ENCODE measurements at places on chromosomes 2 and 18.

GRCh38 chr18:28040716-28041115 lies 136.2 kb downstream of the CDH2 start:
- DNase-seq = no peak

DNA sequence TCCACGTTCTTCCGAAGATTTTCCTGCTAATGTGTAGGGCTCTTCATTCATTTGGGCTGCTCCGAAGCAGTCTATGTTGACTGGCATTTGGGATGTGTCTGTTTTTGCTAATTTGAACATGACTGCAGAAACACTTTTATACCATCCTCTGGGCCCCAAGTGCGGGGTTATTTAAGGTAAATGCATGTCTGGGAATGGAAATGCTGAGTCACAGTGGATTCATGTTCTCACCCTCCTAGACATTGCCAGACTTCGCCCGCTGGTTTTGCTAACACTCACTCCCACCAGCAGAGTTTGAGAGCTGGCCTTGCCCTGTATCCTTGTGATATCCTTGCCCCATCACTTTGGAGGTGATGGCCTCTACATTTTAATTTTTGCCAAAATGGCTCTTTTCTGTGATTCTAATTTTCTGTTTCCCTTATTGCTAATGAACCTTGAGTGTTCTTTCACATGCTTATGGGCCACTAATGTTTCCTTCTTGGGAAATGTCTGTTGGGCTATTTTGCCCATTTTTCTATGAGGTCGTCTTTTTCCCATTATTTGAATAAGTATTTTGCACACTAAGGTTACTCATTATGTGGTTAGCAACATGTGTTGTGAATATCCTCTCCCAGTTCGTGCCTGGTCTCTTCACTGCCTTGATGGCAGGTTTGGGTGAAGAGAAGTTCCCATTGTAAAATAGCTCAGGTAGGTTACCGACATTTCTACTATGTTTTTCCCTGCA lies 204.1 kb downstream of the GLI2 start:
- DNase-seq = no peak

GRCh38 chr2:27752551-27753237 lies 18.8 kb upstream of the MRPL33 start:
- DNase-seq = no peak

GRCh38 chr2:214837466-214837865 lies 28.0 kb upstream of the BARD1 start:
- no peak for DNase-seq

DNA sequence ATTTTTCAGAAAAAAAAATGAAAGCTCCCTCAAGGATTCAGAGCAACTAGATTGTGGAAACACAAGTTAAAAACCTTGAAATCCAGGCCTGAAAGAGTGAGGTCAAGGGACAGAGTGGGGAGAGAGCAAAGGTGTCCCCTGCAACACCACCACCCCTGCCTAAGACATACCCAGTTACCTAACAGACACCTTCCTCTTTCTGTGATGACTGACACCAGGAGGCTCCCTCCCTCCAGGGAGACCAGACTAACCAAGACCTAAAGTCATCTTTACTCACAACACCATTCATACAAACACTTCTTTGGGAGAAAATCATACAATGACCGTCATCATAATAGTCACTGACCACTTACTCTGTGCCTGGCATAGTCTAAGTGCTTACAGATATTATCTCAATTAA lies 151.8 kb upstream of the NABP1 start:
- DNase-seq = no peak

GRCh38 chr2:186347472-186347871 lies 138.6 kb upstream of the ZC3H15 start:
- no peak for DNase-seq

- no peak for DNase-seq
Measured at GRCh38 chr2:120260736-120261135, 8.1 kb downstream of the RALB start.

DNA sequence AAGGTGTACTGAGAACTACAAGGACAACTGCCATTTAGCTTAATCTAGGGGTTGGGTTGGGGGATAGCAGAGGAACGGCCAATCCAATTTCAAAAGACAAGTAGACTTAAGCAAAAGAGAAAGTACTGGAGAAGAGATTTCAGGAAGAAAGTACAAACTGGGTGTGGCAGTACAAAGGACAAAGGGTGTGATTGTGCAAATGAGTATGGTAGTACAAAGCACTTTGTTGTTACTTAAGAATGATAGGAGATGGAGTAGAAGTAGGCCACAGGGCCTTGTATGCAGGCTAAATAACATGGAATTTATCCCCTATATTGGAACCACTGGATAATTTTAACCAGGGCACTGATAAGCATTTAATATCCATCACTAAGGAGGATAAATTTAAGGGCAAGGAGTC lies 4.7 kb upstream of the ORC2 start:
- no peak for DNase-seq

- no peak for DNase-seq
Measured at GRCh38 chr2:172091761-172092566, 6.7 kb downstream of the DLX1 start.

- DNase-seq = no peak
Measured at GRCh38 chr2:219439506-219439905, 4.9 kb downstream of the SPEG start.

- DNase-seq = no peak
Measured at GRCh38 chr18:23684515-23685197, 4.6 kb upstream of the LAMA3 start.

DNA sequence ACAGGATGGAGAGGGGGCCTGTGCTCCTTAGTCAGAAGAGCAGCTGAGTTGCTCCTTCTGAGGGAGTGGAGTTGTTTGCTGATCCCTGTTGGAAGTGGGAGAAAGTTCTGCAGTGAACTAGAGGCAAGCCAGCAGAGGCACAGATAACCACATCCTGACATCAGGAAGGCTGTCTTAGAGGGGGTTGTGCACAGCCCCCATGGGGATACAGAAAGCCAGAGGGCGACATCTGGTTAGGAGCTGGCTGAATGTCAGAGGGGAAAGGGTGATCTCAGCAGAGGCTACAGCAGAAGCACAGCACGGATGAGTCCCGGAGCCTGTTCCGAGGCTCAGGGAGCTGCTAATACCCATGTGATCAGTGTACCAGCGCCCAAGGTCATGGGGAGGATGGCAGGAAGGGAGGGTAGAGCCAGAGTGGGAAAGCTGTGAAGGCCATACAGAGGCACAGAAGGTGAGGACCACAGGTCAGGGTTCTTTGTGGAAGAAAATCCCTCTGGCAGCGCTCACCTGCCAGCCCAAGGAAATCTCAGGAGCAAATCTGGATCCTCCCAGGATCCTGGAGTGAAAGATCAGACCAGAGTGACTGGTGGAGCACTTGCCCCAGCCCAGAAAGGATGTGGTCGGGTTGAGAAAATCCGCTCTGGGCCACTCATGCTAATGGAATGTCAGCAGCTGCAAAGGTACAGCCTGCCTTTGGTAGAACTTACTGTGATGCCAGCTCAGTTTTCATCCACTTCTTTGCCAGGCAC lies 111.8 kb downstream of the STPG4 start:
- DNase-seq = no peak

- no peak for DNase-seq
Measured at GRCh38 chr2:31263636-31264190, 29.8 kb downstream of the EHD3 start.

DNA sequence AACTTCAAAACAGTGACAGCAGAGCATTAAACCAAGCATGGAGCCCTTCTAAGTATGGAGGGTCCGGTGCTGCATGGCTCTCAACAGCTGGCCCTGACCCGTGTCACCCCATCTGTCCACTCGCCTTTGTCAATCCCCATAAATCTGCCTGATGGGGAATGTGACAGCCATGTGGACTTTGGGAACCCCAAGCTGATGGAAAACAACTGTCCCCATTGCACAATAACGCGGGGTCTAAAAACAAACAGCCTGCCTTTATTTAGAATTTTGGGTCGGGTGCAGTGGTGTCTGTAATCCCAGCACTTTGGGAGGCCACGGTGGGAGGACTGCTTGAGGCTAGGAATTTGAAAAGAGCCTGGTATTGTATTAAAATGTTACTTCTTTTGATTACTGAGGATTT lies 17.1 kb upstream of the THADA start:
- DNase-seq = no peak

DNA sequence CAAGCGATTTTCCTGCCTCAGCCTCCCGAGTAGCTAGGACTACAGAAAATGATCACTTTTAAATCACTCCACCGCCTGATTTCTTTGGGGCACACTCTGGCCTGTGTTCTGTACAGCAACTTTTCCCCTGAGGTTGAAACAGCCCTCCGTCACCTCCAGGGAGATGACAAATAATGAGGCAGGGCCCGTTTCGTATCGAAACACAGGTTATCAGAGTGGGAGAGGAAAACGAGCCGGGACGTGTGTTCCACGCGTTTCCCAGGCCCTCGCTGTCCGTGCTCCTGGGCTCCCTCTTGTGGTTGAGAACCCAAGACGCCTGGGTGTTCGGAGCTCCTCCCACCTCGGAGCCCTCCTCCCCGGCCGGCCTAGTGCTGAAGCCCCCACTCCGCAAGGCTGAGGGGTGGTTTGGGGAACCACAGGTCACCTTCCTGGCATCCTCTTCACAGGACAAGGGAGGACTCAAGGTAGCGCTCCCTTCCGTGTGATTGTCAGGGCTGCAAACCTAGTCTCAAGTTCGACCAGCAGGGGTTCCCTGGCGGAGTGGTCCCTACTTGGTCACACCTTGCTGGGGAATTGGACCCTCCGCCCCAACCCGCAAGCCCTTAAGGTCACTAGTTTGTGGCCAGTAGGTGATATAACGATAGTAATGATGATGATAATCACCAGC lies 12.8 kb downstream of the ATP6V1B1 start:
- DNase-seq = peak; percentile 65

- no peak for DNase-seq
Measured at GRCh38 chr2:128661311-128661710, 342.6 kb upstream of the HS6ST1 start.

DNA sequence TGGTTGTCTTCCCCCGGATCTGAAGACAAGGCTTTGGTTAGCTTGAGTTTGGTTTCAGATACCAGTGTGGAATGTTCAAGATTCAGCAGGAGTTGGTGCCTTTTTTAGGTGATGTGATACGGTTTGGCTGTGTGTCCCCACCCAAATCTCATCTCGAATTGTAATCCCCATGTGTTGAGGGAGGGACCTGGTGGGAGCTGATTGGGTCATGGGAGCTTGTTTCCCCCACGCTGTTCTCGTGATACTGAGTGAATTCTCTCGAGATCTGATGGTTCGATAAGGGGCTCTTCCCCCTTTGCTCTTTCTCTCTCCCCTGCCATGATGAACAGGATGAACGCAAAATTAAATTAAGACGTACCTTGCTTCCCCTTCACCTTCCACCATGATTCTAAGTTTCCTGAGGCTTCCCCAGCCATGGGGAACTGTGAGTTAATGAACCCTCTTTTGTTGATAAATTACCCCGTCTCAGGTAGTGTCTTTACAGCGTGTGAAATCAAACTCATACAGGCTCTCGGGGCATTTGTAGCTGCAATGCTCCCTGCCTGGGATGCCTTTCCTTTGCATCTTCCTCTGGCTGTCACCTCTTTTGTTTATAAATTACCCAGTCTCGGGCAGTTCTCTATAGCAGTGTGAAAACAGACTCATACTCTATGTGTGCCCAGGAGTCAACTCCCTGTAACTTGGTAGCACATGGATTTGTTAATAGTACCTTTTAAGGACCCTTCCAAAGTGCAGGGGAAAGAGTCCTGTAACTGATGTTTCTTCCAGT lies 21.3 kb downstream of the PDCD1 start:
- no peak for DNase-seq

DNA sequence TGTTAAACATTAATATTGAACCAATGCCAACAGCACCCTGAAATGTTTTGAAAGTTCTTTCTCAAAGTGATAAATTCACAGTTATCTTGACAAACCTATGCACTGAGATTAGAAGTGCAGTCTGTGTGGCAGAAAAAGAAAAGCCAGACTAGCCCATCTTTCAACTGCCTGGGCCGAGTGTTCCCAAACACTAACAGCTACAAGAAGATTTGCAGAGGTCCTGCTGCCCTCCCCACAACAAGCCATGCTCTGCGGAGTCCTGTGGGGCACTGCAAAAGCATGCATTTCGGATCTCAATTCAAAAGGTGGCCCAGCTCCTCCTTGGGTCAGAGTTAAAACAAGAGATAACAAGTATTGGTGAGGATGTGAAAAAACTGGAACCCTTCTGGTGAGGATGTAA lies 208.4 kb upstream of the TMEM200C start:
- no peak for DNase-seq

DNA sequence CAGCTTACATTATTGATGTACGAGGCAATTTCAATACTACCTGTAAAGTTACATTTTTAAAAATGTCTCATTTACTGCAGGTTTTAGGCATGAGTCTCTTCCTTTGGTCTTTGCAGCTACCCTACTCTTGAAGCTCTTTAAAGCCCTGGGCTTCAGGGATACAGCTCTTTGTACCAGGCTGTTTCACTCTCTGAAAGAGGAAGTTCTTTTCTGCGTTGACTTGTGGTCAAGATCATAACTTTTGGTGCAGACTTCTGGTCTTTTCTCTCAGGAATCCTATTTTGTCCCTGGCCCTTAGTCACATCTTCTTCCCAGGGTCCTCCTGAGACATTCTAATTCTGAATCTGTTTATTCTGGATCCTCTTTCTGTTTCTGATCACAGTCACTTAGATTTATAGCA lies 16.6 kb upstream of the HRH4 start:
- DNase-seq = no peak

DNA sequence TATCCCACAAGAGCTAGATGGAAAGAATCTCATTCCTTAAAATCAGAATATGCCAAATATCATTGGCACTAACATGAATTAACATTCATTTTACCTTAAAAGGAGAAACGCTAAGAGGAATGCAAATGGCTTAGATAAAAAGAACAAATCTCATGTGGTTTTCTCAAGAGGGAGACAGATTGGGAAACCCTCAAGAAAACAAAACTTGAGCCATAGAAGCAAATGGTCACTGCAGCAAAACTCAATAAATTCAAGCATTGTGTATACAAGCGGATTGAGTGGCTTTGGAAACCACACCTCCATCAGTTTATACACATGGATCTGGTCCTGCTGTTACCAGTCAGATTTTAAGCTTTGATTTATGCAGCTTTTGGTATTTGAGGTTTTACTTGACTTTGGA lies 1331.8 kb upstream of the ZEB2 start:
- DNase-seq = no peak

- DNase-seq = no peak
Measured at GRCh38 chr2:119929537-119929936, 83.3 kb upstream of the EPB41L5 start.

GRCh38 chr2:227228061-227228667 lies 63.7 kb downstream of the COL4A3 start:
- no peak for DNase-seq

GRCh38 chr2:149441255-149441654 lies 110.9 kb downstream of the LYPD6 start:
- DNase-seq = no peak

DNA sequence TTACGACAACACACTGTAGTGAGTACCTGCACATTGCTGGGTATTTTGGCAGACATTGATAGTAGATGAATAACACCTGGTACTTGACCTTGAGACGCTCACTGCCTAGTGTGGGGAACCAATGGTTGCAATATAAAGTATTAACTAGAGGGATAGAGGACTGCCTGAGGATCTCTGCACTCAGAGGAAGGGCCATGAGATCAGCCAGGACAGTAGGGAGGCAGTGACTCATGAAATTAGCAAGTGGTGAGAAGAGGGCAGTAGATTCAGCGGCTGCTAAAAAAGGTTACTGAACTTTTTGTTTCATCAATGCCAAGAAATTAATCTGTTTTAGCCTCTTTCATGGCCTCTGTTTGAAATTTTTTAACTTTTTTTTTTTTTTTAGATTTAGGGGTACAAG lies 250.8 kb upstream of the TCF4 start:
- no peak for DNase-seq

Measured in stimulated activated CD4-positive, alpha-beta T cell treated with anti-CD3 and anti-CD28 coated beads, Interleukin-1b, Interleukin-23, amount 100 ng/mL, for 1 hour (primary cell).